ENCODE measurements at places on chromosomes 6 and 20.
A peak's percentile ranks its signal among the peaks of the same experiment; 100 is the strongest.

GRCh38 chr6:35365594-35366203 is 23.3 kb downstream of the PPARD start:
- DNase-seq: no peak

DNA sequence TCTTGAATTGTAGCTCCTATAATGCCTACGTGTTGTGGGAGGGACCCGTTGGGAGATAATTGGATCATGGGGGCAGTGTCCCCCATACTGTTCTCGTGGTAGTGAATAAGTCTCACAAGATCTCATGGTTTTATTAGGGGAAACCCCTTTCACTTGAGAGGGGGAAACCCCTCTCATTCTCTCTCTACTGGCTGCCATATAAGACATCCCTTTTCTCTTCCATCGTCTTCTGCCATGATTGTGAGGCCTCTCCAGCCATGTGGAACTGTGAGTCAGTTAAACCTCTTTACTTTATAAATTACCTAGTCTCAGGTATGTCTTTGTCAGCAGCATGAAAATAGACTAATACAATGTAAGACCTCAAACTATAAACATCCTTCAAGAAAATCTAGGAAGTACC is 23.1 kb downstream of the PAQR8 start:
- no peak for DNase-seq

- DNase-seq: peak; percentile 96
Observed at GRCh38 chr20:40689100-40689942, at the start of gene MAFB. Gene MAFB (minus strand): TSS chr20:40689236. CDS start chr20:40688850, 386 bp downstream.

GRCh38 chr6:170405311-170405975 is 98.9 kb downstream of the FAM120B start:
- peak; percentile 78 for DNase-seq

GRCh38 chr6:163926642-163927041 is 512.1 kb downstream of the QKI start:
- DNase-seq: no peak

DNA sequence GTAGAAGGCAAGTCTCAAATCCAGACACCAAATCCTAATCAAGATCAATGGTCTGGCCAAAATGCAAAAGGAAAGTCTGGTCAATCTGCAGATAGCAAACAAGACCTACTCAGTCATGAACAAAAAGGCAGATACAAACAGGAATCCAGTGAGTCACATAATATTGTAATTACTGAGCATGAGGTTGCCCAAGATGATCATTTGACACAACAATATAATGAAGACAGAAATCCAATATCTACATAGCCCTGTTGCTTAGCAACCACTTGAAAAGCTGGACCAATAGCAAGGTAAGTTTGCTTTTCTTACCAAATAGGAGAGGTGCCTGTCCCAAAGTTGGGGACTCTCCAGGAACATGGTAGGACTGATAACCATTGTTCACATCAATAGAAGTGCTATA is 2.0 kb downstream of the SEMG2 start:
- no peak for DNase-seq

DNA sequence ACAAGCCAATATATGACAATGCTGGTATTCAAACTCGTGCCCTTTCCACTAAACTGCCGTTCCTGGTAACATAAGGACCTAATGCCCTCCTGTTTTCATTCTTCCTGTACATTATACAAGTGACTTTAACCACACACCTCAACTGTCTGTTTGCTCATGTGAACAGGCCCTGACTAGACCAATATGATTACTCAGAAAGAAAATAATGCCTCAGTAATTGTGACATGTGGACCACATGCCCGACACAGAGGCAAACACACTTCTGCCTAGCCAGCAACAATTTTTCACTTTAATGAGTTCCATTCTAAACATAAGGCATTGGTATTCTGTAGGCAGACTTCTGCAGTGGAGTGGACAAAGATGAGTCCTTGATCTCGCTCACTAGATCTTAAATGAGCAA is 30.0 kb downstream of the SLC22A16 start:
- no peak for DNase-seq

DNA sequence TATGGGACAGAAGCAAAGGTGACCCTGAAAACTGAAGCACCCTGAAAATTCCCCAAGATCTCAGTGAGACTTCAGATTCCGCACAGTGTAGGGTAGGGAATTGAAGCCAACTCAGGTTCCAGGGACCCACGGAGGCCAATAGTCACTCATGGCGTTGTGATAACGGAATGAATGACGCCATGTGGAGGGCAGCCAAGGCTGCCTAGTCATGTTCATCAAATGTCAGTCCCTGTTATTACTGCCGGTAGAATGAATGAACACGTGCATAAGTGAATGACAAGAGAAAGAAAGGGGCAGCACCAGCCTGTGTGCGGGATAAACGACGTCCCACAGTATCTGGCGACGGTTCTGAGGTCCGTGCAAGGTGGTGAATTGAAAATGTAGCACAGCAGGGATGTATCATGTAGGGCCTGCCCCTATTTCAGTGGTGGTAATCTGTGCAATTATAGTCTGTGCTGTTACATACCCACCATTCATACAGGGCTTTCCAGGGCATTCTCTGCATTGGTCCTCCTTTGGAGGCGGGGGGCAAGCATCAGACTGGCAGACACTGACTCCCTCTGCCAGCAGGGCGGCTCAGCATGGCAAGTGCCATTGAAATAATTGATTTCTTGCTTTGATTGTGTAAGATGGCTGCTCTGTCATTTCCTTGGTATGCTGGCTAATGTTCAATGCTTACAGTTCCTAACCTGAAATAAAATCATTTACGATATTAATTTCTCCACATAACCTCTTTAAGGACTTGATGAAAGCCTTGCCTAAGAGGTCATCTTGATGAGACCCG is 386.9 kb downstream of the CDH4 start:
- DNase-seq: no peak

DNA sequence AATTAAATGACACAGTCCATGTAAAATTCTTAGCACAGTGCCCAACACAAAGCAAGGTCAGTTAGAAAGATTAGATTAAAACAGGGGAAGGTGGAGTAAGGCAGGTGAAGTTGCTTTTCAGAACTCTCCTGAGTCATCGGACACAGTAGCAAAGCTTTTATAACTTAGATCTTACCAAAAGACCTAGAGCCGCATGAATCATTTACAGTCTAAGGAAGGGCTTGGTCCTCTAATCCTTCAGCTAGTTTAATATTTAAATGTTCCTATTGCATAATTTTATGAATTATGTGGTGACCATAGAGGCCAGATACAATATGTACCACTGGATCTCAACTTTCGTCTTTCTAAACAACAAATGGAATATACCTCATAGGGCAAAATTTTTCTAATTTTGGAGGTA is 202.1 kb upstream of the SNX9 start:
- DNase-seq: no peak

GRCh38 chr6:27078734-27079357 is 168.7 kb upstream of the PRSS16 start:
- peak; percentile 74 for DNase-seq

DNA sequence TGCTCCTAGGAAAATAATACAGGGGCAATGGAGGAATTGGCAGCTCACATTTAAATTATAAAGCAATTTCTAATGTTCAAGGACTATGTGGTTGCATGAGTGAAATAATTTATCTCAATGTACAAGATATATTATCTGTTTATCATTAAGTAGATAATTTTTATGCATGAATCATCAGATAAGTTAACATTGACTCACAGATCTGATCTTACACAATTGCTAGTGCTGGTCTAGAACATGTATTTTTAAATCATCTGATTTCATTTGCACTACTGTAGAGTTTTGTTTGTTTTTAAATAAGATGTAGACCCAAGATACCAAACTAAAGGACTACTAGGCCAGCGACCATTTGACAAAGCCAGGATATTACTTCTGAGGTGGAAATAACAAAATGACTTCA is 199.2 kb downstream of the BMP2 start:
- no peak for DNase-seq
